ENCODE measurements at places on chromosomes 11 and 22.
A peak's percentile ranks its signal among the peaks of the same experiment; 100 is the strongest.

GRCh38 chr22:41779929-41780505 lies 20.5 kb upstream of the CCDC134 start:
- no peak for DNase-seq

GRCh38 chr11:69010361-69010891 lies 2.6 kb downstream of the MRGPRF start:
- DNase-seq: no peak

- DNase-seq: no peak
These were observed 699 bp upstream of the SDF2L1 start for GRCh38 chr22:21641417-21641788.

DNA sequence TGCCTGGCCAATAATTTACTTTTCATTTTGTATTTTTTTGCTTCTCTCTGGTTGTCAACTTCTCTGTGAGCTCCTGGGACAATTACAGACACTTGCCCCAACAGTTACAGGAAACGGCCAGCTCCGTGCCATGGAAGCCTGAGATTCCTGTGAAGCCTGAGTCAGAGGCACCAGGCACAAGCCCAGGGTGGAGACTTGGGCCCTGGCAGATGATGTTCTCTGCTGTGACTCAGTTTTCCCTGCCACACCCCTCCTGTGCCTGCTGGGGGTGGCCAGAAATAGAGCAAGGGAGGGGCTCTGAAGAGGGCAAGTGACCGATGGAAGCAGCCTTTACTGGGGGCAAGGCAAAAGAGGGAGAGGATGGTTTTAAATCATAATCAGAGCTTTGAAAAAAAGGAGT lies 4.9 kb downstream of the ATP5MGL start:
- no peak for DNase-seq

- DNase-seq: no peak
These were observed 10.5 kb downstream of the NUMA1 start for GRCh38 chr11:72069787-72070251.

GRCh38 chr11:26951809-26952515 lies 42.0 kb upstream of the FIBIN start:
- no peak for DNase-seq

DNA sequence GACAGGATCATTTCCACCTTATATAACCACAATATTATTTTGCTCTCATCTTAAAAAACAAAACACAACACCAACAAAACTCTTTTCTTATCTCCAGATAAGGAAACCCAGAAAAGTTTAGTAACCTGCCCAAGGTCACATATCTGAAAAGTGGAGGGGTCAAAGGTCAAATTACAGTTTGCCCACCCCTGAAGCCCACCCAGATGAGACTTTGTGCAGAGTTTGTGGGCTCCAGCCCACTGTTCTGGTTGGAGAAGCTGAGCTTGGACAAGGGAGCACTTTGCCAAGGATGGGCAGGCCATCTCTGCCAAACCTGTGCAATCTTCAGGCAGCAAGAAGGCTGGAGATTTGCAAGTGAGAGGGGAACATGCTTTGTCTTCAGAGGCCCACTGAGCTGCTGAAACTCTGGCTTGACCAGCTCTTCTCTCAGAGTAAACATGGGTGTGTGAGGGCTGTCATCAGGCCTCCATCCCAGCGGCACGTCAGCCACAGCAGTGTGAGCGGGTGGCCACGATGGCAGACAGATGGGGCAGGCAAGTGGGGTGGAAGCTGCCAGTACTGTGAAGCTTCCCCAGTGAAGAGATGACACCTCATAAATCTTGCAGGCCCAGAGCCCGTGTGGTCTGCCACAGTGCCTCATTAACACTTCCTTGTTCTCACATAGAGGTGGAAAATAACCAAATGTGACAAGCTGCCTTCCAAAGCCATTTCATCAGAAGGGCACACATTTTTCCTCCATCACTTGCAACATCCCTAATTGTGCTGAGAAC lies 111.8 kb downstream of the CCDC81 start:
- DNase-seq: no peak

- DNase-seq: no peak
These were observed 62.0 kb upstream of the PRR5 start for GRCh38 chr22:44639891-44640617.

DNA sequence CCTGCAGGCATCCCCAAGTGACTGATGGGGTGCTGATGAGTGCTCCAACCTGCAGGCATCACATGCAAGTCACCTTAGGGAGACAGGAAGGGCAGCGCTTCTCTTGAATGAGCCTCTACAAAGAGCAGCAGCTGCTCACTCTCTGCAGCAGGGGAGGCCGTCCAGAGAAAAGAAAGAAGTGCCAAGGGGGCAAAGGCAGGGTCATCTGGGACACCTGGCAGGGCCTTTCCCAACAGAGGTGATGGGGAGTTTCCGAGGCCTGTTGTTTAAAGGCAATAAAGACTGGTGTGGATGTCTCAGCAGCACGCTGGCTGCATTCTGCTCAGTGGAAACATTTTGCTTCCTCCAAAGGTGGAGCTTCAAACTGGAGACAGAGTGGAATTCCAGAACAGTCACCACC lies 113.7 kb downstream of the ETS1 start:
- DNase-seq: no peak

DNA sequence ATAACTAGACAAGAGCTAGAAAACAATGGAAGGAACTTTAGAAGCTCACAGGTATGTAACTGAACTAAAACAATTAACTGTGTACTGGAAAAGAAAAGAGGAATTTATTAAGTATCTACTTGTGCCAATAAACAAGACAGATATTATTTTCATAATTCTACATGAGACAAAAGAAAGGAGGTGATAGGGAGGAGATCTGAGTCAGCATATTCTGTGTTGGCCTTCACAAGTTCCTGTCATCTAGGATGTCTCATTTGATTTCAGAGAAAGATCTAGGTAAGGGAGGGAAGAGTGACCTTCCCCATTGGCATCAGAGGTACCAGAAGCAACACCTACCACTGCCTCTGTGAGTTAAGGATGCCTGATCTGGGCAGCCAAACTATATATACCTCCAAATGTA lies 34.8 kb upstream of the TEAD1 start:
- DNase-seq: no peak

DNA sequence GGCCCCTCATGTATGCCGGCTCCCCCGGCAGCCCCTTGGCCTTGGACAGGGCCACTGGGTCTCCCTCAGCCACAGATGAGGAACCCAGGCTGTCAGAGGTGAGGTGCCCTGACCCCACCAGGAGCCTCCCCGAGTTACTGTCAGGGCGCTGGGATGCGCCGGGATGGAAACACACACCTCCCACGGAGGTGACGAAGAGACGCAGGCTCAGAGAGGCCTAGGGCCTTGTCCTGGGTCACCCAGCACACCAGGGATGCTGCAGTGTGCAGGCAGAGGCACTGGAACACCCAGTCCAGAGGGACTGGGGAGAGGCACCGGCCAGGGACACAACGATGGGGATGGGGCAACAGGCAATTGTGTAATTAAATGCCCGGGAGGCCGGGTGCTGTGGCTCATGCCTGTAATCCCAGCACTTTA lies 81.2 kb upstream of the PRR5 start:
- no peak for DNase-seq

- no peak for DNase-seq
These were observed 35.2 kb upstream of the TRIM29 start for GRCh38 chr11:120173019-120173705.

DNA sequence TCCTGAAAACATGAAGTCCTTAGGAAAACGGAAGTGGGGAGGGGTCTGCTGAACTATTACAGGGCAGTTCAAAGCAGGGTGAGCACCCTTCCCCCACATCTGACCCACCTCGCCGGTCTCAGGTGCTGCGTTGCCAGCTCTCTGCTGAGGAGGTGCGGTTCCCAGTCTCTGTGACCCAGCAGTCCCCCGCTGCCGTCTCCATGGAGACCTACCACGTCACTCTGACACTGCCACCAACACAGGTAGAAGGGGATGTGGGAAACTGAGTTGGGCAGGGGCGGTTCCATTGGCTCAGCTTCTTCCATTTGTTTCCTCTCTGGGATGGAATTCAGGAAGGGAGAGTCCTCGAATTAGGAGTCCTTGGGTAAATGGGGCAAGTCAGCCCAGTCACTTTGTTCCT lies 3.3 kb downstream of the C2CD2L start:
- DNase-seq: no peak

DNA sequence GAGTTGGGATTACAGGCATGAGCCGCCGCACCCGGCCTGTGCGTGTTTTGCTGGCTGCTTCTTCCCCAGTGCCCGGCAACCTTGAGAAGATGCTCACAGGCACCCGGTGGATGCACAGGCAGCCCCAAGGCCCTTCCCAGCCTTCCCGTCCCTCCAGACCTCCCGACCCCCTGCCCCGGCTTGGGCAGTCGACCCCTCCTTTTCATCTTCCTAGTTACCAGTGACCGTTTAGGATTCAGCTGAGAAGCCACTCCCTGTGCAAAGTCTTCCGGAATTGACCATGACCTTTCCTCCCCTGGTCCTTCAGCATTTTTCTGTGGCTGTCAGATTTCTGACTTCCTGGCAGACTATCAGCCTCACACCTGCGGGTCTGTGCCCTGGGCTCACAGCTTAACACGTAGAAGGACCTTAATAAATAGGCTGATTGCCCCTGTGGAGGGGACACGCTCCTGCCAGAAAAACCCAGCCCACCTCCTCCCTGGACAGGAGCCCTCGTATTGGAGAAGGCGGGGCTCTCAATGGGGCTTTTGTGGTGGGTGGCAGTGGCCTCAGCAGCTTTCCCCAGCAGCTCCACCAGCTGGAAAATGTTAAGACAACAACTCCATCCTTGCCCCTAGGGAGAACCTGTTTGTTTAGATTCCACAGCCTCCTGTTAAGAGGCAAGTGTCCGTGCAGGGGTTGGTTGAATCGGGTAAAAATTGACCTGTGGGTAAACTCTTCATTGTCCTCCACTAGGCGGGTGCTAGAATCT lies 10.4 kb upstream of the ANO1 start:
- DNase-seq: no peak

- no peak for DNase-seq
These were observed 29.9 kb downstream of the SFI1 start for GRCh38 chr22:31526270-31526669.

DNA sequence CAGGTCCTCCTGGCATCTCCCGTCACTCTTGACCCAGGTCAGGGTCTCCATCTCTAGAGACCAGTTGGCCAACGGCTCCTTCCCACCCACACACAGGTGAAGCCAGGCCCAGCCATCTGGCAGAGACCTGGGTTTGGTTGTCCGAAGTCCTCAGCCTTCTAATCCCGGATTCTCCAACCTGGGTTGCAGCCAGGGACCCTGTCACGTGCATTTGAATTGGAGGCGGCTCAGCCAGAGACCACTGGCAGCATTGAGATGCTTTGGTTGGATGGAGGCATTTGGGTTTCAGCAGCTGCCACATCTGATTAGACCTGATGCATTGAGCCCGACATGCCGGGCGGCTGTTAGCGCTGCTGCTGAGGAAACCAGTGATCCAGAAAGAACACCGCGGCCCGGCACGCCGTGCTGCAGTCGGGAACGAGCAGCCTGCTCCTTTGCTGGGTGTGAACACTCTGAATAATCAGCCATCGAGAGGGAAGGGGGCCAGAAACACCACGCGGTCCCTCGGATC lies 163.2 kb downstream of the BRD1 start:
- DNase-seq: no peak

DNA sequence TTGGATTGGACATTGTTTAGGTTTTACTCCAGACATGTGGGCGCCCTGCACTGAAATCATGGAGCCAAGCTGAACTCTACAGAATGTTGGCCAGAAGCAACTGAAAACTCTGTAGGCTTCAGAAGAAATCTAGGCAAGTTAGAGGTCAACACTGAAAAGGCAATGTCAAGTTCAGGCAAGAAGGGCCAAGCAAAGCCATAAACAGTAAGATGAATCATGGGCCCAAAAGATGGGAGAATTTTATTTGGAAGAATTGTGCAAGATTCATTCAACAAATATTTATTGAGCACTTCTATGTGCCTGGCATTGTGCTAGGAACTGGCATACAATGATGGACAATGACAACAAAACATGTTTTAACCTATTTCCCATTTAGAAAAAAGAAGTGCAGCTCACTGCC lies 10.9 kb downstream of the HOATZ start:
- DNase-seq: no peak

DNA sequence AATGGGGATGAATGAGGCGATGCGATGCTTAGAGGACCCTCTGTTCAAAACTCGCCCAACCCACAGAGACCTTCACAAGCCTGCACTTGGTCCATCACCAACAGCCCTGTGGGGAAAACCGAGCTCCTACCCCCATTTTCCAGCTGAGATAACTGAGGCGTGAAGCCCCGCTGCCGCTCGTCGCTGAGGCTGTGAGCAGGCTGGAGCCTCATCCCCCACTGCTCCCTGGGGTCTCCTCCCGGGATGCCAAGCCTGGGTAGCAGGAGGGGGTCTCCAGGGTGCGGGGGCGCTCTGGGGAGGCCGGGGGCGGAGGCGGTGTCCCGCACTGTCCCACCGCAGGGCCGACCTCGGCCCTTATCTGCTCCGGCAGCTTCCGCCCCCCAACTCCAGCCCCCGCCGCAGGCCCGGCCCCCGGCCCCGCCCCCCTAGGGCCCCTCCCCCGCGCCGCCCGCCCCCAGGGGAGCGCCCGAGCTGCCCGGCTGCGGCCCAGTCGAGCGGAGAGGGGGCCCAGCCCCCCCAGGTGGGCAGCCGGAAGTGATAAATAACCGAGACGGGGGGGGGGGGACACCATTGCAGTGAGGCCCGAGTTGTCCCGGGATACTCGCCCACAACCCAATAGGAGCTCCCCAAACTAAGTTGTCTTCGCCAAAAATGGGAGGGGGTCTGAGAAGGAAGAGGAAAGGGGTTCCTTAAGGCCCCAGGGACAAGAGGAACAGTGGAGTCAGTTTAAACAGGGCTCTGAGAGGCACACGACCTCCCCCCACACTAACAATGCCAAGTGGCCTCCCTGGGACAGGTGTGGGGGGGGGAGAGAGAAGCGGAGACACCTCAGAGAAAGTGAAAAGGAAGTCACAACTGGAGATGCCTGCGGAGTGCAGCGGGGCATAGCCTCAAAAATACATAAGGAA lies 8.3 kb upstream of the SLC39A13 start:
- DNase-seq: peak; percentile 70

Measured in GM12892 (cell line).